ENCODE measurements at places on chromosomes 7 and 10.

DNA sequence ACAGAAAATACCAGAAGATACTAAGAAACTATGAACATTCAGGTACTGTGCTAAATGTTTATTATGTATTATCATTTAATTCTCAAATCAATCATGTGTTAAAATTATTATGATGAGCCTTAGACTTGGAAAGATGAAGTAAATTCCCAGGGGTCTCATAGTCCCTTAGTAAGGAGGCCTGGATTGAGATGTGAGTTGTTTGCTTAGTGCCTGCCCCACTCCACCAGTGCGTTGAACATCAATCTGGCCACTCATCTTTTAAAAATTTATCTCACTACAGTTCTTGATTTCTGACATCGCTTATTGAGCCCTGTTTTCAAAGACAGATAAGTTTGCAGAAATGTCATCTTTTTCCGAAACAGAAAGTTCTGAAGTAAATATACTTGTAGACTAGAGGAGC is 618.4 kb upstream of the SEMA3D start:
- no peak for DNase-seq

- no peak for DNase-seq
These were observed 186.4 kb downstream of the CACNA2D1 start for GRCh38 chr7:82257118-82257695.

- DNase-seq: no peak
These were observed 19.1 kb downstream of the SIRT1 start for GRCh38 chr10:67903581-67903980.

DNA sequence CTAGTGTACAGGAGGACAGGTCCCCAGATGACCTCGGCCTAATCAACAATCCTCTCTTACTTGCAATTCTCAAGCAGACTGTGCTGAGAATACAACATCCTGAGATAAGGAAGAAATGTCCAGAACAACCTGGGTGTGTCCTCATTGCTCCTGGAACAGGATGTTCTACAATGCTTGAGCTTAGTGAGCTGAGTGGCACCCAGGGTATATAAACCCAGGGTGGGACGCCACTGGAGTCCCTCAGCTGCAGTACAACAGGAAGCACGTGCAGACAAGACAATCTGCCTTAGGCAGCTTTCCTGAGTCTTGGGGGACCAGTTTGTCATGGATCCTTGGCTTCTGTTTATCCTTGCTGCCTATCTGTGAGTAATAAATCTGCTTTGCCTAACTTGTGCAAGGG is 27.7 kb upstream of the SLC25A13 start:
- DNase-seq: peak; percentile 31

DNA sequence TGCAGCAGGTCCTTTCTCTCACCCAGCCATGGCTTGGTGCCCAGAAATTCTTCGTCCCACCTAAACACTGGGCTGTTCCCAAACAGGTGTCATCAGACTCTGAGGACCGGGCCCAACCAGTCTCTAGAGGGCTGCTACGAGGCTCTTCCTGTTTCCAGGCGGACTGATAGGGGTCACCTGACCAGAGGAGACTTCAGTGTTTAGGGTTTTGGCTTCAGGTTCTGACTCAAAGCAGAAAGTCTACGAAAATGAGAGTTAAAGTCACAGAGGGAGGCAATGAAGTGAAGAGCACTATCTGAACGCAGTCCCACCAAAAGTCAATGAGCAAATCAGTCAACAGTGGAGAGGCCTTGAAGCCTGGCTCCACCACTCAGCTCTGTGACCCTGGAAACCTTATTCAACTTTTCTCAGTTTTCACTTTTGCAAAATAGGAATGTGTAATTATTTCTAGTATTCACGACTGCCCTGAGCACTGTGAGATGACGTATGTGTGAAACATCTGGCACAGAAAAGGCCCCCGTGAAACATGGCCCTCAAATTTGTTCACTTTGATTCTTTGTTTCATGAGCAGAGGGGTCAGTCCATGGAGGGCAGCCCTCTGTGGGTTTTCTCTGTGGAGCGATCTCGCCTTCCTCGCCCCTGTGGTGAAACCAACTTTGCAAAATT is 189.9 kb upstream of the PDE1C start:
- DNase-seq: no peak

GRCh38 chr7:26574476-26574875 is 282.8 kb downstream of the SNX10 start:
- DNase-seq: no peak

DNA sequence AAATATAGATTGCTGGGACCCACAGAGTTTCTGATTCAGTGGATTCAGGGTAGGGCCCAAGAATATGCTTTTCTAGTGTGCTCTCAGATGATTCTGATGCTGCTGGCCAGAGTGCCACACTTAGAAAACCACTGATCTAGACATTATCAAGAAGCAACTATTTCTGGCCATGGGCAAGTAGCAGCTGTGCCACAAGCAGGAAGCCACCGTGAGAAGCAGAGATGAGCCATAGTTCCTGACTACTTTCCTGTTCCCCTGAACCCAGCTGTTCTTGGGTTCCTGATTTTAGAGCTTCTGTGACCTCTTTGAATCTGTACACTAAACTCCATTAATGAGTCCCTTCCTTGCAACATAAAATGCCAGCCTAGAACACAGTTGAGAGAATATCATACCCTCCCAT is 38.1 kb upstream of the PIK3AP1 start:
- DNase-seq: peak; percentile 81

DNA sequence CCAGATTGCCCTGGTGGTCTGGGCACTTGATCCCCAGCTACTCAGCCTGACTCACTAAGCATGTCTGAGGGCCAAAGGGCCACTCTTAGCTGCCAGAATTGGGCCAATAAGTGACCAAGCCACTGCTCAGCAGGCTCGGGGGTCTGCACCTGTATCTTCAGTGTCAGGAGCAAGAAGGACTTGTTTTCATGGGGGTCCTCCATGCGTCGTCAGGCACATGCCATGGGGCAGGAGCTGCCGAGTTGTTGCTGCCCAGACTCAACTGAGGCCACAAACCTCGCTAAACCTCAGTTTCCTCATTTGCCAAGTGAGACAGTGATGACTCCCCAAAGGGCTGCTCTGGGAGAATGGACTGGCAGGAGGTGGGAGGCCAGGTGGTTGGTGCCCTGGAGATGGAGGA is 158.6 kb upstream of the GDF10 start:
- DNase-seq: no peak

DNA sequence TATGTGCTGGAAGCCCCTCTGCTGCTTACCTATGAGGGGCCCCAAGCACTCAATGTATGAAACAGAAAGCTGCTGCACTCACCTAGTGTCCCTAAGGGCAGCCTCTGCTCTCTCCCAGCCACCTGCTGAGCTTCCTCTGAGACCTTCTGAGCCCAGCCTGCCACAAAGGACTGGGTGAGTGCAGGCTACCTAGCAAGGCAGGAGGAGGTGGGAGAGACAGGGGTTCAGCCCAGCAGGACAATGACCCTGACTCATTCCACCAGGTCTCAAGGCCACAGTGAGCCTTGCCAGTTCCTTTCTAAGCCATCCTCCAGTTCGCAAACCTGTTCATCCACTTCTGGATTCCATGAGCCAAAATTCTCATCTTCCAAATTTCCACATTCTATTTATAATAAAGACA is 16.3 kb downstream of the VOPP1 start:
- DNase-seq: no peak

DNA sequence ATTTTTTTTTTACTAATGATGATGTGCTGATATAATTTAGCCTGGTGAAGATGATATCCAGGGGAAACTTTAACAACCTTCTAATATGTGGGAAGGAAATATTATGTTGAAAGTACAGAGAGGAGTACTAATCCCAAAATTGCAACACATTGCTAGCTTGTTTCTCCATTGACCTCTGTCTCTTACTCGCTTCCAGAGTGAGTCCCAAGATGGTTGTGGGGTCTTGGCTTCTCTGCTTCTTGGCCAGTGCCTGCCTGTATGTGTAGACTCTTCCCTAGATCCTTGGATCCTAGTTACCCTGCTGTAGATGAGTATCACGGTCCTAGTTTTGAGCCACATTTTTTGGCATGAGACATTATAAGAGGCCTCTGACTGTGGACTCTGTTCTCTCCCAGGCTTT is 17.5 kb downstream of the BMPER start:
- no peak for DNase-seq

- no peak for DNase-seq
These were observed 163.8 kb downstream of the SVIL start for GRCh38 chr10:29470843-29471543.

GRCh38 chr7:85711894-85712293 is 525.0 kb upstream of the SEMA3D start:
- peak; percentile 5 for DNase-seq

DNA sequence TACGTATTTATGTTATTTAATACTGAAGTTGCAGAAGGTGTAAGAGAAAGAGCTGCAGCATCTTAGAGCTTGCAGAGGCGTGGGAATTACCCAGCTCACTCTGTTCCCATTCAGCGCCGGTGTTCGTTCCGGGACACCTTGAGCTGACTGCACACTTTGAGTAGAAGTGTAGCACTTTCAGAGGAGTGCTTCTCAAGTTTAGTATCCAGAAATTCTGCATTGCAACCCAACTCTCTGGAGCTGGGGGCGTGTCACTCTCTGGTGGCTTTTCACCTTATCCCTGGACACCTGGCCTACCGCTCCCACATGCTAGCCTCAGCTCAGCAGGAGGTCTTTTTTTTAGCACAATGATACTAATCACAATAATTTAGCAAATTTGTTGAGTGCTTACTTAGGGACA is 66.4 kb upstream of the SHH start:
- no peak for DNase-seq

GRCh38 chr10:77565590-77566023 is 72.0 kb downstream of the KCNMA1 start:
- no peak for DNase-seq

DNA sequence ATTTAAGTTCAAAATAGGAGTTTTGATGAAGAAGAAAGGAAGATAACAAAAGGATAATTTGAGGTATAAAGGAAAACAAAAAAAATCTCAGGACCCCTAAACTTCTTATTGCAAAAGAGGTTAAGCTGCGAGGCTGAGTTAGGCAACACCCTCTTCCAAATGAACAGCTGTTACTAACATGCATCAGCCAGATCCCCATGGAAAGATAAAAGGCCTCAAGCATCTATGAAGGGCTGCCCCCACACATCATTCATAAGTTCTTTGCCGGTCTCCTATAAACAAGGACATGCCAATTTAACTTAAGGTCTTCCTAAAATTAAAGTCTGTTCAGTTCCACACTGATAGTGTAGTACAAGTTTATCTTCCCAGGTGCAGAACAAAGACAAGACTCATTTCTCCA is 75.8 kb upstream of the IMMP2L start:
- DNase-seq: no peak

DNA sequence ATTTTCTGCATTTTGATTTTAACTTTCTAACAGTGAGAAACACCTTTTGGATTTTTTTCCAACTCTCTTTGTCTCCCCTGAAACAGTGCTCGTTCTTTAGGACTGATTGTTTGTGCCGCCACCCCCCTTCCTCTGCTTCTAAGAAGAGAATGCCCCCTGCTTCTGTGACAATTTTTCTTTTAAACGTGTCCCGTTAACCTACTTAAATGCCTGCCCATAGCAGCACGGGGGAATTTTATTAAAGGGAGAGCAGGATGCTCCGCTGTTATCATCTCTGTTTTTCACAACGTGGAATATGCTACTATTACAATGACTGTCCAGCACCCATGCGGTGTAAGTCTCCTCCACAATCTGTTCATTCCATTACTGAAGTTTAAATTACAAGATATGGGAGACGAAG is 67.8 kb downstream of the SVIL start:
- DNase-seq: no peak

DNA sequence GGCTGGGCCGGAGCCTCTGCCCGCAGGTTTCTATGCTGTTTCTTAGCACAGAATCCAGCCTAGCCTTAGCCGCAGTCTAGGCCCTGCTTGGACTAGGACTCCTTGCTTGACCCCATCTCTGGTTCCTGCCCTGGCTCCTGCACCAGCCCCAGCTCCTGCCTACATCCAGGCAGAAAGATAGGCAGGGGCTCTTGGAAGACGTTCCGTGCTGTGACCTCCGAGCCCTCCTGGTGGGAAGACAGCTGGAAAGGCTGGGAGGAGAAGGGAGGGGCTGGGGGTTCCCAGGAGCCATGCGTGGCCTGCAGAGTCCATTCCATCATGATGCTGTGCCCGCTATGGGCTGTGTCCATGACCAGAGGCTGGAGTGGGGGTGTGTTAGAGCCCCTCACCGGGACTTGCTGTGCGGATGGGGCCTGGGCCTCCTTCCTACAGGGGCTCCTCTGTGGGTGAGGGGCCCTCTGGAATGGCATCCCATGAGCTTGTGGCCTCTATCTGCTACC is 26.2 kb downstream of the RAMP3 start:
- DNase-seq: no peak

DNA sequence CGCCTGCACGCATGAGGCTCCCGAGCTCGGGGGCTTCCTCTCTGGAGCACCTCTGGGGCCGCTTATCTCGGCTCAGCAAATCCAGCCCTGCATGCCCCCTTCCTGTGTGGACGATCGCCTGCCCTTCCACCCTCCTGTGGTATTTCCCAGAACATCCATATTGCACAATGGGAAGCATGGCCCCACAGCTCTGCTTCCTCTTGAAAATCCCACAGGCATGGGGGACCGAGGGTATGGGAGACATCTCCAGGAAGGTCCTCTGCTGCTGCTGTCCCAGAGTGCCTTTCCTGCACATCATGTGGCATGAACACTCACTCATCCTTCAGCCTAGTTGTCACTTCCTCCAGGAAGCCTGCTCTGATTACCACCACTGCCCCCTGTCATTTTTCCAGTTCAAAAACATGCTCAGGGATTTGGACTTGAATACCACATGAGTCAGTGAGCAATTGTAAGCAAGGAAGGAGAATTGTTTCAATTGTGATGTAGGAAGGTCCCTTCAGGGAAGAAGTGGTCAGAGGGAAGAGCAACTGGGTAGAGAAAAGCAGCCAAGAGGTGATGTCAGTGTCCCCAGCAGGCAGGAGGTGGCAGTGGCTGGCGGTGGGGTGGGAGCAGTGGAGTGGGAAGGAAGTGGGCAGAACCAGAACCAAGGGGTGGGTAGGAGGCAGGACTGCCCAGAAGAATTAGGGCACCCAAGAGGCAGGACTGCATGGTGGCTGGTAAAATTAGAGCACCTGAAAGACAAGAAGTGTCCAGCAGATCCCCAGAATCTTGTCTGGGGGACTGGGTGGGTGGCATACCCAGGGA is 67.5 kb upstream of the ZMIZ1 start:
- DNase-seq: peak; percentile 65

DNA sequence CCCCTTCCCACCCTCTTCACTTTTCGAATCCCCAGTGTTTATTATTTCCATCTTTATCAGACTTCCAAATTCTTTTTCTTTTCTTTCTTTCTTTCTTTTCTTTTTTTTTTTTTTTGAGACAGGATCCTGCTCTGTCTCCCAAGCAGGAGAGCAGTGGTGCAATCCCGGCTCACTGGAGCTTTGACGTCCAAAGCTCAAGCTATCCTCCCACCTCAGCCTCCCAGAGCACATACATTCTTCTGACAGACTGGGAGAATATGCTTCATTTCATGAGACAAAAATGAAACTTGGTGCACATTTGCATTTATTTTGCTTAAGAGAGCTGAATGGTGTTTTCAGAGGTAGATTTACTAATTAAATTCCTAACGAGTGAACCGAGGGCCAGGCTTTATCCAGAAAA is 80.1 kb upstream of the FZD8 start:
- DNase-seq: no peak

All from hematopoietic multipotent progenitor cell treated with erythropoietin and hydrocortisone succinate and interleukin-3 and kit ligand, for 4 days (in vitro differentiated cells).